ENCODE measurements at places on chromosomes 1 and 21.

GRCh38 chr1:31796707-31797106, 19.1 kb downstream of the SPOCD1 start:
- no peak for DNase-seq

DNA sequence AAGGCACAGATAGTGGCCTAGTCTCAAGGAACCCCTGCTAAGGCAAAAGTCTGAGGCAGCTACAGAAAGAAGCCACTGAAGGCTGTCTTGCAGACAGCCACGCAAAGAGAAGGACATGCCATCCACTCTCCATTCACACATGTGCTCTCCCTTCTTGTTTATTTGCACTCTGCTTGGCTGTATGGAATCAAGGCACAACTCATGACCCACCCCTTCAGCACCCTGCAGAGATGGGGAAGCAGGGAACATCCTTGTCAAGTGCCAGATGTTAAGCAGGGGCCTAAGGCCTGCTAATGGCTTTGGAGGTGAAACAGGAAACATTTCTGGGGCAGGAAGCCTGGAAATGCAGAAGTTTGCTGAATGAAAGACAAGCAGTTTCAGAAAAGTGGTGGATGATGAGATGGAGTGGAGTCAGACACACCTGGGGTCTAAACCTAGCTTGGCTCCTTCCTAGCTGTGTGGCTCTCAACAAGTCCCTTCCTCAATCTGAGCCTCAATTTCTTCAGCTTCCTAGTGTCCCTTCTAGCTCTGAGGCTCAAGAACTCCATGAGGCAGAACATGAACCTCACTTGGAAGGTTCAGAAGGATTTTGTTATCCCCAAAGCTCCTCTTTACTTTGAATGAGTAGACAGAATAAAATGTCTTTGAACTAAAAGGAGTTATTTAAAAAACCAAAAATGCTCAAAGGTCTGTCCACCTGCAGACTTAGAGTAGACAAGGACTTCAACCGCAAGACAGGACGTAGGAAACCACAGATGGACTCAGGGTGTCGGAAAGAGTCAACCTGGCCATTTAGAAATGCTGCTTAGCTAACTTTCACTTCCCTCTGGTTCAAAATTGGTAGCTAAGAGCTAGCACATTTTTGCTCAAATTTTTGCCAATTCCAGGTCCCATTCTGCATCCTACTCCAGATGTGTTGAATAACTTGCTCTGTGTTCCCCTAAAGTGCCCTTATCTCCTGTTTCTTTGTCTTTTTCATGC, 283.1 kb downstream of the PLPP3 start:
- DNase-seq, result no peak

- DNase-seq, result no peak
These were observed 35.7 kb upstream of the HLX start for GRCh38 chr1:220843481-220844011.

DNA sequence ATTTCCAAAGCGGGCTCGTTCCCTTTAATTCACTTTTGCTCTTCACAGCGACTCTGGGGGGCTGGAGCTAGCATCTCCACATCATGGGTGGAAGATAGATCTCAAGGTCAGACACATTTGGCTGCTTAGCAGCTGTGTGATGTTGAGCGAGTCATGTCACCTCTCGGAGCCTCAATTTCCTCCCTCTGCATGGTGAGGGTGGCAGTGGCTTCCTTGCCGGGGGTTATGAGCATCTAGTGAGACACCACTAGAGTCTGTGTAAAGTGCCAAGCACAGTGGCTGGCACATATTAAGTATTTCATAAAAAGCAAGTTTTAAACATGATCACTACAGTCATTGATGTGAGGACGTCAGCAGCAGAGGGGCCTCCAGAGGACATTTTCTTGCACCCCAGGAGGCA, 16.9 kb upstream of the ECE1 start:
- no peak for DNase-seq

DNA sequence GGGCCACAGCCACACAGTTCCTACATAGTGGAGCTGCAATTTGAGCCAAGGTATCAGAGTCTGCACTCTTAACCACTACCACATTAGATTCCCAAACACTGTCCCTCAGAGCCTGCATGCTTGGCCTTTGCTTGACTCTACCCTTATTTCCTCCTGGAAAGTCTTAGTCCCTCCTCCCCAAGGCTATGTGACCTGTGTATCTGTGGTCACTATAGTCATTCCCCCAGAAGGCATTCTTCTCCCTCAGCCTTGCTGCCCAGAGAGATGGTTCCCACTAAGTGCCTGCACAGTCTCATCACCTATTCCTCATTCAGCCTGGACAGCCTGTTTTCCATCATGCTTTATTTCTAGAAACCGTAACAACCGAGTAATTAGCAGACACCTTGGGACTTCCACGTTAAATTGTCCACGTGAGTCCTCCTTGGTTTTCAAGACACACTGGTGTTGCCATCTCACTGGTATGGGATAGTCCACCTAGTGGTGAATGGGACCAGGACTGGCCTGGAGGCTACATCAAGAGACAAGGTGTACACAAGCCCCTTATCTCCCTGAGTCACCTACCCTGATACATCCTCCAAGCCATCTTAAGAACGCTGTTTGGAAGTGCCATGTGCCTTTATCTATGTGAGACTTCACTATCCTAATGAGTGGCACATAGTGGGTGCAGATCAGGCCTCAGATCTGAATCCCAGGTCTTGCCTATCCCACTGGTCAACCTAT, 3.8 kb upstream of the ZNF648 start:
- DNase-seq, result no peak

GRCh38 chr1:240232530-240232929, 140.8 kb downstream of the FMN2 start:
- DNase-seq, result no peak

DNA sequence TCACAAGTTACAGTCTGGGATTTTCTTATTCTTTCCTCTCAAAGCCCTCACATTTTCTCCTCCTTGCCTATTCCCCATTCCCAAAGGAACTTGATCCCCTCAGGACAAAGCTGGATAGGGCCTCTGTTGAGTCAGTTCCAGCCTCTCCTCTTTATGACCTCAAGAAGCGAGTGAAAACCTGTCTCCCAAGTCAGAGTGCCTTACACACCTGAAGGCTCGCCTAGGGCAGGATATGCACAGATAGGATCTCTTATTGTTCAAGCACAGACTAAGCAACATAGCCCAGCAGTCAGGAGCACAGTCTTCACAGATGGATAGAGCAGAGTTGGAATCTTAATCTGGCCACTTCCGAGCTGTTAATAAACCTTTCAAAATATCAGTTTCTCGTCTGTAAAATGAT, 60.8 kb upstream of the PRRC2C start:
- DNase-seq, result no peak

DNA sequence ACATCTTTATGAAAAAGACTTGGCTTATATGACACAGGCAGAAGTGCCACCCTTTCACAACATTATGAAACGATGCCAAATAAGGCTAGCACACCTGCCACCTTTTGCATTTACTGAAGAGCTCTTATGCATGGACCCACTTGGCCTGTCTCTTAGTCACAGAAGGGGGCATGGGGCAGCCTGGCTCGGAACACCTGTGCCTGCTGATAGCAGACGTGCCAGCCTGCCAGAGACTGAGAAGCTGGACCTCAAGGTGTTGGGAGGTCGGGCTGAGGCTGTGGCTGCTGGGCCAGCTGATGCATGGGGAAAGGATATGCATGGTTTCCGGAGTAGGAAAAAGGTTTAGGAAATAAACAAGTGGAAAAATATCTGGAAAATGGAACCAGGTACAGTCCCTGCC, 21.5 kb downstream of the RCAN1 start:
- no peak for DNase-seq

DNA sequence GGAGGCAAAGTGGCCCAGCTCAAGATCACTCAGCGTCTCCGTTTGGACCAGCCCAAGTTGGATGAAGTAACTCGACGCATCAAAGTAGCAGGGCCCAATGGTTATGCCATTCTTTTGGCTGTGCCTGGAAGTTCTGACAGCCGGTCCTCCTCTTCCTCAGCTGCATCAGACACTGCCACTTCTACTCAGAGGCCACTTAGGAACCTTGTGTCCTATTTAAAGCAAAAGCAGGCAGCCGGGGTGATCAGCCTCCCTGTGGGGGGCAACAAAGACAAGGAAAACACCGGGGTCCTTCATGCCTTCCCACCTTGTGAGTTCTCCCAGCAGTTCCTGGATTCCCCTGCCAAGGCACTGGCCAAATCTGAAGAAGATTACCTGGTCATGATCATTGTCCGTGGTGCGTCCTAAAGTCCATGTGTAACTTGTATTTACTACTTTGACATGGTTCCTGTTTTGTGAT, 2.7 kb downstream of the RBM15 start:
- no peak for DNase-seq

DNA sequence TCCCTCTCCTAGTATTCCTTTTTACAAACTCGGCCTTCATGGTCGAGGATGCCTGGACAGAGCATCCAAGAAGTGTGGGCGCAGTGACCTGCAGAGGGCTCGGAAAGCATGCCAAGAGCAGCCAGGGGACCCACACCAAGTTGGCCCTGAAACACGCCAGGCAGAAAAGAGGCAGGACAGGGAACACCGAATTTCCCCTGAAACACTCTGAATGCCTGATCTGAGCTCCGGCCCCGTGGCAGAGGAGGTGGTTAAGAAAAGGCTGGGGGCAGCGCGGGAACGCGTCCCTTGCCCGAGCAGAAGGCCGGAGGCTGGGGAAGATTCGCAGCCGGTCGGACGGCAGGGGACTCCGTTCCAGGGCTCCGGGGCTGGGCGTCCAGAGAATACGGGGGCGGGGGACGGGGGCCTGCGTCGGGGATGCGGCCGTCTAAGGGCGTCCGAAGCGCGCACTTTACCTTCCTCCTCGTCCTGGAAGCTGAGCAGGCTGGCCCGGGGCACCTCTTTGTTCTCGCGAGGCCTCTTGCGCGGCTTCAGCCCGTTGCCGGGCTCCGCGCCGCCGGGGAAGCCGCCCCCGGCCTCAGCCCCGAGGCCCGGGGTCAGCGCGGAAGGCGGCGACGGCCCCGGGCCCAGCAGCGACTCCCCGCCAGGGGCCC, 558 bp downstream of the PAXBP1 start:
- no peak for DNase-seq

DNA sequence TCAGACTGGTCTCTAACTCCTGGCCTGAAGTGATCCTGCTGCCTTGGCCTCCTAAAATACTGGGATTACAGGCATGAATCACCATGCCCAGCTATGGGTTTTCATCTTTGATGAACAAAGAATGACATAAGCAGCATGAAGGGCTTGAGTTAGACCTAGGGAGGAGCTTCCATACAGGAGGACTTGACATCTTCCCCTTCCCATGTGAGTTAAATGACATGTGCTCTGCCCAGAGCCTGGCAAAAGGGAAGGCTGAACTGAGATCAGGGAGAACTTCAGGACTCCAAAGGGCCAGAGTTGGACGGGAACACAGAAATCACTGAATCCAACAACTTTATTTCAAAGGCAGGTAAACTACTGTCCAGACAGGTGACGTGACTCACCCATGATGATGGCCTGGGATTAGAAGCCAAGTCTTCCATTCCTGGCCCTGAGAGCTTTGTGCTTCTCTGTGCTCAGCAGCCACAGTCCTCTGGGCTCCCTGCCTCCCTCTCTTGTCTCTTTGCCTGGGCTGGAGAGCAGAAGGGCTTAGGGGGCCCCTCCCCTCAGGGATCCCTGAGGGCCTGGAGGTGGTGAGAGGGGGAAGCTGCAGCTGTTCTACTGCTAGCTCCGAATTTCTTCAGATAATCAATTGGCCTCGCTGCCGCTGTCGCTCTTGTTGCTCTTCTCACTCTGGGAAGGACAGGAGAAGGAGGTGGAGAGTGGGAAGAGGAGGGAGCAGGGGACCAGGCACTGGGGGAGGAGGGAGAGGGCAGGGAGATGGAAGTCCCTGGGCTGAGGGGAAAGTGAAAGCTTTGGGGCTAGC, 7.6 kb downstream of the NHLH1 start:
- DNase-seq, result no peak

DNA sequence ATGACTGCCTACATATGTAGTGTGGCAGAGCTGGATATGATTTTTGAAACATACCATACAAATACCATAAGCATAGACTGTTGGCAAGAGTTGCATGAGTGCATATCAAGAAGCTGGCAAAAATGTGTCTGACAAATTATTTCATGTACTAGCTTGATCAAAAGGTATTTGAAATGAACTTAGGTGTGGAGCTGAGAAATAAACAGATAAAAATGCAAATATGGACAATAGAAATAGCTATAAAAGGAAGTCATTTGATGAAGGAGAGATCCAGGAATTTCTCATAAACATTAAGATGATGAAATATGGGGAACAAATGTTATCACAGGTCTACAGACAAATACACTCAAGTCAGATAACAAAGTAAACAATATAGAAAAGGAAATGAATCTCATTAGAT, 609.1 kb downstream of the PTPRC start:
- no peak for DNase-seq
